ENCODE measurements at places on chromosomes 3 and 15. TPM values are rescaled to one million over a fixed set of nuclear protein-coding genes. Genes with fewer than 3 reads are reported as not detected.

The NCKIPSD gene
- total RNA-seq: 5.2 TPM

The HCLS1 gene
- 24.0 TPM for total RNA-seq

The PLEKHO2 gene
- total RNA-seq: 62.7 TPM

The ARNT2 gene
- total RNA-seq: 0.22 TPM

Measured in lung microvascular endothelial cell (primary cell).